Foreskin melanocyte (primary cell): ENCODE measurements at places on chromosomes 4 and X.

GRCh38 chr4:1693131-1693896 is 9.2 kb upstream of the FAM53A start:
- DNase-seq: no peak

GRCh38 chrX:22950269-22951266 is 49.2 kb upstream of the DDX53 start:
- DNase-seq: peak; percentile 56

GRCh38 chr4:2402048-2402842 is 16.2 kb downstream of the ZFYVE28 start:
- DNase-seq: no peak

DNA sequence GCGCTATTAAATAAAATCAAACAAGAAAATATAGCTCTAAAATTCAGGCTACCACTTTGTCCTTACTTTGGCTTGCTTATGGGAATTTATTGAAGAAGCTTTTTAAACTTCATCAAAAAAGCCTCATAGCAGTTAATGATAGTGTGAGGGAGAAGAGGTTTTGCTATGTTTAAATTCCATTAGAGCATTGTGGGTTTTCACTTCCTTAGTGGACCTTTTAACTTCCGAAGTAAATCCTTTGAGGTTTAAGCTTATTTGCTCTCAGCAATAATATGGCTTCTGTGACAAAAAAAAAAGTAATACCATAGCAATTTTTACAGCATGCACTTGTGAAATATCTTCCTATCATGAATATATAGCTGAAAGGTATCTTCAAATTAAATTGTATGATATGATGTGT is 120.2 kb upstream of the NDST4 start:
- DNase-seq: no peak
